ENCODE measurements at places on chromosomes 16 and 17. TPM values are rescaled to one million over a fixed set of nuclear protein-coding genes. Genes with fewer than 3 reads are reported as not detected.

DNA sequence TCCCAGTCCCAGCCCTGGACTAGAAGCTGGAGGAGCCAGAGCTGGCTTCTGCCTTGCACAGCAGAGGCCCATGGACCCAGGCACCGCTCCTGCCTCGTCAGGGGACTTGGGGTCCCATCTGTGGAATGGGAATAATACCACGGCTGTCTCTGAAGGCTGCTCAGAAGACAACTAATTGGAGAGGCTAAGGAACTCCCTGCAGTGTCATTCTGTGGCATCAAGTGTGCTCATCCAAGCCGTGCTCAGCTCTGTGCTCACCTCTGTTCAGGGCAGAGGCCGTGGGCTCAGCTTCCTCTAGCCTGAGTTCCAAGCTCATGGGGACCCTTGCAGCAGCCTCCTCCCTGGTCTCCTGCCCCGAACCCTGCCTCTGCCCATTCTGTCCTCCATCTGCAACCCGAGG is 31.8 kb downstream of the BEAN1 start:
- DNase-seq, result no peak

DNA sequence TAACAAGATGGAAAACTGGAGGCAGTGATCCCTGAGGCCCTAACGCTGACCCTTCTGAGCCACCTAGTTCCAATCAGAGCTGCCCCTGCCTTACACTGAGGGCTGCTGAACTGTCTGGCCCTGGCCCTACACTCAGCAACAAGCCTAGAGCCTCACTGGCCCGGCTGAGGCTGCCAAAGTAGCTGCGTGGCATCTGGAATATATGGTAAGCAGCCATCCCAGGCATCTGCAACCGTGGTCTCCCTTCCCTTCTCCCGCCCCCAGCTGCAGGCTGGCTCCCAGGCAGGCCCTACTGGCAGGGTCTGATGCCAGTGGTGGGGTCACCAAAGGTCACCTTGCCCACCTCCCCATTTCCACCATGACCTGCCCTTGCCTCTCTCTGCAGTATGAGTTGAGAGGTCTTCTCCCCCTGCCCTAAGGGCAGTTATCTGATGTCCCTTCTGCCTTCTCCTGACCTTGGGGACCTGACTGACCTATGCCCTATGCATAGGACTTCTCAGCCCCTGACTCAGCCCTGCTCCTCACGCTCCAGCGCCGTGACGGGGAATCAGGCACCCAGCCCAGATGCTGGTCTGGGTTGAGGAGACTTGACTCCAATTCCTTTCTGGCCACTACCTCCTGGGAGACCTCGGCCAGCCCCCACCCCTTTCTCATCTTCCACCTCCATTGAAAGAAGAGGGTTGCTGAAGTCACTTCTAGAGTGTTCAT is 45.3 kb downstream of the CPNE2 start:
- DNase-seq, result no peak

DNA sequence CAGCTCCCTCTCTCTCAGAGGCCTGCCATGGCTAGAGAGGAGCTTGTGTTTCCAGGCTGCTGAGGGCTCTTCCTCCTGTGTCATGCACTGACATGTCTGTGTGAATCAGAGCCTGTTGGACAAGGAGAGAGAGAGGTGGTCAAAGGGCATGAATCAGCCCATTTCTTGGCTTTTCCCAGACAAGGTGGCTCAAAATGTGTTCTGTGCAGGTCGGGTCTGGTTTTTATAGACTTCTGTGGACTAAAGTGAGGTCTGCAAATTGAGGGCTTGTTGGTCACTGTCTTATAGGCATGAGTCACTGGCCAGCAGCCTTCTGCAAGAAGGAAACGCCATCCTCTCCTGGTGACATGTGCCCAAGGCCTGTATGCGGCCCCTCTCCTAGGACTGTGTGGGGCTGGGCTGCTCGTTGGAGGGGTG is 97.9 kb downstream of the FOXL1 start:
- peak; percentile 92 for DNase-seq

DNA sequence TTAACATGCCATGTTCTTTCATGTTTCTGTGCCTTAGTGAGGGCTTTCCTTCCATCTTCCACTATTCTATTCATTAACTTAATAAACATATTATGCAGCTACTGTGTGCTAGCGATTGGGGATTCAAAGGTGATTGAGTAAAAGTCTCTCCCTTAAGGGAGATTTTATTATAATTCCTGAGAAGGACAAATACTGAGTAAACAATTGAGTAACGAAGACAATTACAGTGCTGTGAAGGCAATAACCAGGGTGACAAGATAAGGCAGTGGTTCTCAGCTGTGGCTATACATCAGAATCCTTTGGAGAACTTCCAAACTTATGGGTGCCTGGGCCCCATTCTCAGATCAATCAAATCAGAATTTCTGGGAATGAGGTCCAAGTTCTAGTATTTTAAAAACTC is 353.3 kb downstream of the CA10 start:
- no peak for DNase-seq

Gene HOXB1
- not detected for polyA plus RNA-seq

Gene CAPNS2
- polyA plus RNA-seq, result 0.19 TPM

DNA sequence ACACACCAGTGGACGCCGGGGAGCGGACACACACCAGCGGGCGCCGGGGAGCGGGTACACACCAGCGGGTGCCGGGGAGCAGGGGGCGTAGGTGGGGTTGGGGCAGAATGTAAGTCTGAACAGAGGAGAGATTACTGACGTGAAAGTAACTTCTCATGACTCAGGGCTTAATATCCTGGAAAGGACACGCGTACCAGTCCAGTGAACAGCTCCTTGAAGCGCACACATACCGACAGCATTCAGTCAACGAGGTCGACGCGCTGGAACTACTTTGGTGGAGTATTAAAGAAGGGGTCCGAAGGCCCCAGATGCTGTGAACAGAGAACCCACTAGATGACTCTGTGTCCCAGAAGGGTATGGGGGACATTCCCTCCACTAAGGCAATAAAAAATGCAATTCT is 129.6 kb downstream of the ENGASE start:
- DNase-seq, result no peak

GRCh38 chr17:39143552-39144093 is 7.8 kb downstream of the PLXDC1 start:
- peak; percentile 22 for DNase-seq

GRCh38 chr17:4195306-4195705 is 52.3 kb downstream of the CYB5D2 start:
- peak; percentile 23 for DNase-seq

DNA sequence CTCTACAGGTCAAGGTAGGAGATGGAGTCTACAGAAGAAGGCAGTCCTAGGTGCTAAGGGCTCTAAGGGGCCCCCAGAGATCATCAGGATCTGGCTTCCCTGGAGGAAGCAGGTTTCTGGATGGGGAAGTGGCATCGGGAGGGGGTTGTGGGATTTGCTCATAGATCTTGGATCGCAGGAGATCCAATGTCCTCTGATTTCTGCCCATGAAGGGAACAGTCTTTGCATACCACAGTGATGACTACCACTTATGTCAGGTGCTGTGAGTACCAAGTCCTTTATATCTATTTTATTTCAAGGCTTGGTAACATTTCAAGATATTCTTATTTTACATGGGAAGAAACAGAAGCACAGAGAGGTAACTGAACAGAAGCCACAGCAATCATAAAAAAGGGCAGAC is 164.0 kb downstream of the RGS9 start:
- no peak for DNase-seq

Gene MPP2
- 4.1 TPM for polyA plus RNA-seq

- DNase-seq, result no peak
Observed at GRCh38 chr16:7334801-7335560, 2.3 kb downstream of the RBFOX1 start.

- DNase-seq, result peak; percentile 58
Observed at GRCh38 chr17:45346216-45347015, 29.6 kb upstream of the MAP3K14 start.

- DNase-seq, result peak; percentile 68
Observed at GRCh38 chr17:7613769-7614424, 800 bp downstream of the FXR2 start.
